ENCODE measurements at places on chromosomes 2 and 18.

DNA sequence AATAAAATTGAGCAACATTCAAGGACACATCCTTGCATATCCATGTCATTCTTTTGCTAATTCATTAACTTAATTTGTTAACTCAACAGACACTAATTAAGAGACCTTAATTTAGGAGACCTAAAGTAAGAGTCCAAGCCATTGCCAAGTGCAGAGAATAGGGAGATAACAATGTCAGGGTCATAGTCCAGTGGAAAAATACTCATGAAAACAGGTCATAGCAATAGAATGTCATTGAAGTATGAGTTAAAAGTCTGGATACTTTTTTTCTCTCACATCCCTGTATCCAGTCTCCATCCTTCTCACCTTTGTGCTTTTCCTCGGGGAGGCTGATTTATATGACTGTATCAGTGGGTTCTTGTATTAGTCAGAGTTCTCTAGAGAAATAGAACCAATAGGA, 26.6 kb upstream of the DPP4 start:
- DNase-seq: no peak

- no peak for DNase-seq
Measured at GRCh38 chr2:36965206-36965605, 1.1 kb downstream of the STRN start.

GRCh38 chr2:20617892-20618467, 32.9 kb downstream of the HS1BP3 start:
- DNase-seq: peak; percentile 97

- DNase-seq: peak; percentile 4
Measured at GRCh38 chr18:369224-370015, 101.6 kb upstream of the THOC1 start.

DNA sequence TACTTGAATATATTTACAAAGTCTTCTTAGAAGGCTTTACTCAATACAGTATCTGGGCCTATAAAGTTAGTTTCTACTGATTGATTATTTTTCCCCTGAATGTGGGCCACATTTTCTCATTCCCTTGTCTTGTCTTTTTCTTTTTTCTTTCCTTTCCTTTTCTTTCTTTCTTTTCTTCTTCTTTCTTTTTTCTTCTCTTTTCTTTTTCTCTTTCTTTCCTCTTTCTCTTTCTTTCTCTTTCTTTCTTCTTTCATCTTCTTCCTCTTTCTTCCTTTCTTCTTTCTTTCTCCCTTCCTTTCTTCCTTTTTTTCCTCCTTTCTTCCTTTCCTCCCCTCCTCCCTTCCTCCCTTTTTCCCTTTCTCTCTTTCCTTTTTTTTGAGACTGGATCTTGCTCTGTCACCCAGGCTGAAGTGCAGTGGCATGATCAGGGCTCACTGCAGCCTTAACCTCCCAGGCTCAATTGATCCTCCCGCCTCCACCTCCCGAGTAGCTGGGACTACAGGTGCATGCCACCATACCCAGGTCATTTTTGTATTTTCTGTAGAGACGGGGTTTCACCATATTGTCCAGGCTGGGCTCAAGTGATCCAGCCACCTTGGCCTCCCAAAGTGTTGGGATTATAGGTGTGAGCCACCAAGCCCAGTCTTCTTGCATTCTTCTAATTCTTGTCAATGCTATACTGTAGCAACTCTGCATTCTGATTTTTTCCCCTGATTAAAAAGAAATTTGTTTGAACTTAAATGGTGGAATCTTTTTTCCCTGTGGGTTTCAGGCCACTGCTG, 133.1 kb upstream of the FBXO11 start:
- no peak for DNase-seq

DNA sequence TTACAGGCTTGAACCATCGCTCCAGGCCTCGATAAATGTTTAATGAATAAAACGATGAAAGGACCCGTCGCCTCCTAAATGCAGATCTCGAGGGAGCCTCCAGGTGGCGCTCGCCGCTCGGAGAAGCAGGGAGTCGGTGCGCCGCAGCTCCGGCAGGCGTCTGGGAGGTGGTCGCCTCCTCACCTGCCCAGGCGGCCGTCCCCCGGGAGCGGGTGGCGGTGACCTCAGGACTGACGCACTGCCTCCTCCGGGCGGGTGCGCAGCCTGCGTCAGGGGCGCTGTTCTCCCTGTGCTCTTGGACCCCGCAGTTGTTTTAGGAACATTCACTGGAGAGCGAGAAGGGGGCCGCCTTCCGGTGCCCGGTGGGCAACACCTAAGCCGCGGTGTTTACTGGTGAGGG, 38.6 kb upstream of the POLE4 start:
- no peak for DNase-seq

DNA sequence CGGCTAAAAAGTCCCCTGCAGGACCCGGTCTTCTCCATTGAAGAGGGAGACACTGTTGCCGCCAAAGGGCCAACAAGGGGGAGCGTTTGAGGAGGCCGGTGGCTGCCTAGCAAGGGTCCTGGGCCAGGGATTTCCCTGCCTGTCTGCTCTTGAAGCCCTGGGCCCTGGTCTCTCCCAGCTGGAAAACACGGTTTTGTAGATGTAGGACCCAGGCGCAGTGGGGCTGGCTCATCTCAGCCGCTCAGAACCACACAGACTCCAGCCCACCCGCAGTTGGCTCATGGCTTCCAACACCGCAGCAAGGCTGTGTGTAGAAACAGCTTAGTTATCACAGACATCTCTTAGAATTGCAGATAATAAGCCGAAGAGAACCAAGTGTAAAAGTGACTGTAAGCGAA, 57.1 kb upstream of the TWIST2 start:
- no peak for DNase-seq

DNA sequence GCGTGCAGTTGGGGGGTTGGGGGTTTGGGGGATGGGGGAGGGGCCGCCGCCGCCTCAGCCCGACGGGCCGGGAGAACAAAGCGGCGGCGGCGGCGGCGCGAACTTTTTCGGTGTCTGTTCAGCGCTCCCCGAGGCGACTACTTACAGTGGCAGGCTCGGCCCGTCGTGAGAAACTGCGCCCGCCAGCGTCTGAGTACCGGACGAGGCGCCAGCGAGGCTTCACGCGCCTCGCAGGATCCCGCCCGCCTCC, 172 bp downstream of the PRKD3 start:
- DNase-seq: no peak

DNA sequence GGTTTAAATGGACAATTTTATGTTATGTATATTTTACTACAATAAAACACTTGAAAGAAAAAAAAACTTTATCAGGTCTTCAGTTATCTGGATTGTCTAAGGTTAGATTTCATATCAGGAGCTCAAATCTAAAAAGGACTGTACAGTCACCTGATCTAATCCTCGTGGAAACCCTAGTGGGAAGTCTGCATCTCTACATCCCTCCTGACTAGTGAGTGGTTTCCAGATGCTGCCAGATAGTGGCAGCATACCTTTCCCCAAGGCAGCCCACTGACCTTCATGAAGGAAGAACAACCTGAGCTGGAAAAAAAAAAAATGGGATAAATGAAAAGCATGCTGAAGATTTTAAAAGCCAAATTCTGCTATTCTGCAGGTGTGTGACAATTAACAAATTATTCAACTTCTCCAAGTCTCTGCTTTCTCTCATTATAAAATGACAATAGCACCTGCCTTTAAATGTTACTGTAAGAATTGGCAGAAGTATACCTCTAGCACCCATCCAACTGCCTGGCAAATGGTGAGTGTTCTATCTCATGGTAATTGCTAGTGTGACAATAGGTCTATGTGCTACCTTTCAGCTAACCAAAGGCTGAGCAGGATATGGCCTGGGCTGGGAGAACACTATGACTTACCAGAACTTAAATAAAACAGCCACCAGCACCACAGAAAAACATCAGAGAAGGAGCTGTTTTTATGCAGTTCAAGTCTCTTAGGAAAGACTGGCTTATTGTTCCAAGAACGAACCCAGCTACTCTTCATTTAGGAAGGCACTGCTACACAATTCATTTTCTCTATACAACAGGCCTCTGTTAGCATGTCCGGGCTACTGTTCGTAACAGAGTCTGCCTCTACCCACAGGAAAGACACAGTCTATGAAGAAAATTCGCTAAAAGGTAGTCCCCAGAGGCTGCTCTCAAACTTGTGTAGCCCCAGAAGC, 8.6 kb downstream of the CLASP1 start:
- DNase-seq: no peak

GRCh38 chr2:172997031-172997430, 78.6 kb upstream of the MAP3K20 start:
- no peak for DNase-seq
